CD4-positive, alpha-beta T cell treated with Interleukin-17A for 1 hour (primary cell): ENCODE measurements at places on chromosomes 5 and 9.

GRCh38 chr9:30970812-30971211, 1413.6 kb upstream of the ACO1 start:
- DNase-seq: no peak

DNA sequence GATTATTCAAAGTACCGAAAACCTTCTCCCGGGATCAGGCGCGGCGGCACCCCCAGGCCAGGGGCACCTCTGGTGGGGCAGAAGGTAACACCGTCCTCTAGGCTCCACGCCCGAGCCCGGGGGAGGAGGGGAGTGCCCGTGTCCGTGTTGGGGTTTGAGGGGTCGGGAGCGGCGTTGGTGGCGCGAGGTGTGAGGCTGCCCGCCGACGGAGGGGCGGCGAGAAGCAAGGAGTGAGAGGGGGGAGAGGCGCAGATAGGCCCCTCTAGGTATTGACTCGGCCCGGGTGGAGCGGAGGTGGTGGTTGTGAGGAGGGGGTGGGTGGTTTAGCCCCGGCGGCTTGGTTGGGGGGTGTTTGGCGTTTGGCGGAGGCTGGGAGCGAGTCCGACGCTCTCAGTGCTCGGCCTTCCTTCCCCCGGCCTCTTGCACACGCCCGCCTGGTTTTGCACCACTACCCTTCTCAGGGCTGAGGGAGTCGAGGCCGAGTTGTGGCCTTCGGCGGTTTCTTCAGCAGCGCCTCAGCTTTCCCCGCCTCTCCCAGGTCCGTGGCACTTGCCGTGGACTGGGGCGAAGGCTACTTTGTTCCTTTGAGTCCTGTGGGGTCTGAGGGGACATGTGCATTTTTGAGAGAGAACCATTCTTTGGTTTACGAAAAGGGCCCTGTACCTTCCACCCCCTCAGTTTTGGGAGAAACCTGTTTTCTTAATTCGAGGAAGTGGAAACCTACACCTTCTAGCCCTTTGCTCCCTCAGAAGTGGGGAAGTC, 450 bp downstream of the GPBP1 start:
- DNase-seq: peak; percentile 53

- DNase-seq: no peak
Observed at GRCh38 chr9:69199769-69200470, 25.8 kb downstream of the TJP2 start.

GRCh38 chr9:77954666-77955015, 77.0 kb downstream of the GNAQ start:
- no peak for DNase-seq

DNA sequence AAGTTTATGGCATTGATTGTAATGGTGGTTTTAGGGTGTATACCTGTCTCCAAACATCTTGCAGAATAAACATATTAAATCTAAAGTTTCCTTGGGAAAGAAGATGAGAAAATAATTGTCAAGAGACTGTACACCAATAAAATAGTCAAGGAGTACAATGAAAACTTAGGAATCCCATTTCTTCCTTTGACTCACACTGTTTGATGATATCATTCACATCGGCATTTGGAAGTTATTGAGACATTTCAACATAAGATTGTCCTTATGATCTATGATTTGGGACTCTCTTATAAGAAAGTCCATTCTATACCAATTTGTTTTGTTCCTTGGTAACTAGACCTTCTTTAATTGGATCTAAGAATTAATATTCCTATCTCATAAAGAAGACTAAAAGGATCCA, 482.7 kb downstream of the RAB3C start:
- DNase-seq: no peak

DNA sequence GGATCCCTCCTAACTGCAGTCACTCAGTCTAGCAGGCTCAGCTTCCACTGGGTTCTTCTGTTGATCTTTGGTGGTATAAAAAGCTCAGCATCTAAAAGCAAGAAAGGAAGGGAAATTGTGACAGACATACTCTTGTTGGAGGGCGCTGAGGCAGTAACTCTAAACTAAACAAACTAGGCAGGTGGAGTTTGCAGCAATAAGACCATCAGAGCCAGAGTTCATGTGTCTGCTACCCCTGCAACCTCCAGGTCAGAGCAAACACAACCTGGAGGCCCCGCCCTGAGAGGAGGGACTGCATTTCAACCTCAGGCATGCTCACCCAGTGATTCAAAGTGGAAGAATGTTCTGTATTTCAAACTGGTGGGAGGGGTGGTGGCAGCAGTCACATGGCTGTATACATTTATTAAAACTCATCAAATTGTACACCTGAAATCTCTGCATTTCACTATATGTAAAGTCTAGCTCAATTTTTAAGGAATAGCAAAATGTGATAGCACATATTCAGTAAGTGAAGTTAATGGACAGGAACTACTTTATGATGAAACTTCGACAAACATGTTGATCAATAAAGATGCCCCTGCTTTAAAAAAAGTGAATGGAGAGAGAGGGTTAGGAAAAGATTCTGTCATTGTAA, 7.1 kb downstream of the ACTL7A start:
- no peak for DNase-seq

DNA sequence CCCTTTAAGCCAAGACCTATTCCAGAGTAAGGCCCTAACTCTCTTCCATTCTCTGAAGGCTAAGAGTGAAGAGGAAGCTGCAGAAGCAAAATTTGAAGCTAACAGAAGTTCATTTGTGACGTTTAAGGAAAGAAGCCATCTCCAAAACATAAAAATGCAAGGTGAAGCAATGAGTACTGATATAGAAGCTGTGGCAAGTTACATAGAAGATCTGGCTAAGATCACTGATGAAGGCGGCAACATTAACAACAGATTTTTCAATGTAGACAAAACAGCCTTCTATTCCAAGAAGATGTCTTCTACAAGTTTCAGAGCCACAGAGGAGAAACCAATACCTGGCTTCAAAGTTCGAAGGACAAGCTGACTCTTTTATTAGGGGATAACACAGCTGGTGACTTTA, 1143.4 kb downstream of the CDH12 start:
- no peak for DNase-seq

- DNase-seq: no peak
Observed at GRCh38 chr5:133199417-133200178, 147.8 kb downstream of the HSPA4 start.

DNA sequence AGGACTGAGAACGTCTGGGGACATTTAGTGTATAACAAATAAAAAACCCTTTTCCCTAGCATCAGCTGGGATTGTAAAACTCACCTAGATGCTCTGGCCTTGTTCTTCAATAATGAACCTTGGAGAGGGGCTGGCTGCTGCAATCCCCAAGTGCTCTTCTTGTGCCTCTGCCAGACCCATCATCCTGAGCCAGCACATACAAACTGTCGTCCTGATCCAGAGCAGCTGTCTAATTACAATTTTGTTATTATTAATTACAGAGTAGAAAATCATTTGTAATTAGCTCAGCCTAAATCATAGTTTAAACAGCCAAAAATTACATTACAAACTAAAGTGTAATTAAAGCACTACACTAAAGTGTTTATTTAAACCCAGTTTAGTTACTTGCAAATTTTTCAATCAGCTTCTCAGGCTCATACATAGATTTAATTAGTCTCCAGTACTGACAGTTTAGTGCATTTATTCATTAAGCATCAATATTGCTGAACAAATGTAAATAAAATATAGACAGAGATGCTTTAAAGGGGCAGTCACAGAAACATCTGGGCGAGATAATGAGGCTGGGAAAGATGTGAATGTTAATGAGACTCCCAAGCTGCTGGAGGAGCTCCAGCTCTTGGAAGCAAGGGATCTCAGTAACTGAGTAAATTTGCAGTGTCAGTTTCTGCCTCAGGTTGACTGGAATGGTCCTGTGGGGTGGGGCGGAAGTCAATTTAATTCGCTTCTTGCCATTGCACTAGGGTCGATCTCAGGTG, 632.3 kb upstream of the TLE4 start:
- DNase-seq: no peak

GRCh38 chr9:131490514-131490913, 12.2 kb upstream of the POMT1 start:
- no peak for DNase-seq

- DNase-seq: no peak
Observed at GRCh38 chr9:36623280-36623679, 50.6 kb downstream of the MELK start.

- DNase-seq: no peak
Observed at GRCh38 chr5:149235841-149236240, 35.8 kb upstream of the AFAP1L1 start.

- no peak for DNase-seq
Observed at GRCh38 chr5:64659289-64659688, 31.0 kb upstream of the SHISAL2B start.

DNA sequence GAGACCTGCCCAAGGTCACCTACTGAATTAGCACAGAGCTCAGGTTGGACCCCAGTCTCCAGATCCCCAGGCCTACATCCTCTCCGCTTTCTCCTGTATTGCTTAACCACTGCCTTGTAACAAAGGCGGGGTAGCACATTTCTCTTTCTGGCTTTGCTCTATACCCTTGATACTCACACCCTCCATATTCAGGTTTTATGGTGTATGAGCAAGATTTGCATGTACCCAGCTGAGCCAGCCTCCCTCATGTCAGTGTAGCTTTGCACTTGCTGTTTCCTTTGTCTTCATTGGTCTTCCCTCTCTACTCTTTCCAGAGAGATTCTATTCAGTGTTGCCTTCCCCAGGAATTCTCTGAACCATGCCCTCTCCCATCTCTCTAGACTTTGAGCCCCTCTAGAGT, 19.6 kb upstream of the ZCCHC7 start:
- DNase-seq: no peak

DNA sequence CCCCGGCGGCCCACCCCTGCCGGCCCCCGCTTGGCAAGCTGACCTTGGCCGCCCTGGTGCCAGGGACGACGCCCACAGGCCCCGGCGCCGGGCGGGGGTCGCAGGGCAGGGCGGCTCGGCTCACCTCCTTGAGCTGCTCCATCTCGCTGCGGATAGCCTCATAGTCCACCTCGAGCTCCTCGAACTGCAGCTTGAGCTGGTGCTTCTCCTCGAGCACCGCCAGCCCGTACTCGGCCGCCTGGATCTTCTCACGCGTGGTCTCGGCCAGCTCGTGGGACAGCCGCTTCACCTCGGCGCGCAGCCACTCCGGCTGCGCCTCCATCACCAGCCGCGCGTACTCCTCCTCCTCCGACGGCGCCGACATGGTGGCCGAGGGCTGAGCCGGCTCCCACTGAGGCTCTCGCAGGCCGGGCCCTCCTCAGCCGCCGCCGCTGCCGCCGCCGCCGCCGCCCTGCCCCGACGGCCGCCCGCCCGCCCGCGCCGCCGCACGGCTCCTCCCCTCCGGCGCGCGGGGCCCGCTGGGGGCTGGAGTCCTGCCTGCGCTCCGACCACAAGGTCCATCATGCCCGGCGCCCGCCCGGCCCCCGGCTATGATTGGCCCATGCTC, at the start of gene BICD2:
BICD2 (minus strand) TSS at position 453 of the 607 bp plus-strand sequence; CDS start at position 364, 89 bp downstream.
- no peak for DNase-seq
